Stimulated activated CD8-positive, alpha-beta memory T cell treated with anti-CD3 and anti-CD28 coated beads, Interleukin-15, amount 100 ng/mL, for 4 hours (primary cell): ENCODE measurements at places on chromosomes 7 and 10.

- no peak for DNase-seq
Observed at GRCh38 chr7:51629206-51629605, 312.6 kb upstream of the COBL start.

- no peak for DNase-seq
Observed at GRCh38 chr7:128076796-128077271, 45.6 kb upstream of the LRRC4 start.

GRCh38 chr7:100888988-100889750 is at the start of gene UFSP1:
TSS of gene UFSP1 (minus strand) at chr7:100889715. CDS start at chr7:100889271, 444 bp downstream.
- DNase-seq = no peak

GRCh38 chr10:49144058-49144720 is 10.4 kb upstream of the FAM170B start:
- DNase-seq = no peak

DNA sequence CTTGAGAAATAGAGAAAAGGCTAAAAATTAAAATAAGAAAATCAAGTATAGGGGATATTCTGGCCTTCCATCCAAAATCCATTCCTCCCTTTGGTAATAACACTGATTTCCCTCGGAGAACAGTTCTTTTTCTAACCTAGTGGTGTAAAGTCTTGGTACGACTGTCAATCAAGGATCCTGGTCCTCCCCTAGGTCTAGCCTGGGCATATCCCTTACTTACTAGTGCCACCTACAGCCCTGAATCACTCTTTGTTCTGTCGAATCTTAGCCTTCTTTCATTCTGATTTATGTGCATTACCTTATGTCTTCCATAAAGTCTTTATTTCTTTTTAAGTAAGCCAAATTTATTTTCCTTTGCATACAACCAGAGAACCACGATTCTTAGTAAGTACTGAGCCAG is 298.7 kb upstream of the LRRTM3 start:
- no peak for DNase-seq
